ENCODE measurements at places on chromosomes 3 and 15.

GRCh38 chr15:74156678-74157411 lies 16.7 kb upstream of the ISLR start:
- peak; percentile 54 for DNase-seq

DNA sequence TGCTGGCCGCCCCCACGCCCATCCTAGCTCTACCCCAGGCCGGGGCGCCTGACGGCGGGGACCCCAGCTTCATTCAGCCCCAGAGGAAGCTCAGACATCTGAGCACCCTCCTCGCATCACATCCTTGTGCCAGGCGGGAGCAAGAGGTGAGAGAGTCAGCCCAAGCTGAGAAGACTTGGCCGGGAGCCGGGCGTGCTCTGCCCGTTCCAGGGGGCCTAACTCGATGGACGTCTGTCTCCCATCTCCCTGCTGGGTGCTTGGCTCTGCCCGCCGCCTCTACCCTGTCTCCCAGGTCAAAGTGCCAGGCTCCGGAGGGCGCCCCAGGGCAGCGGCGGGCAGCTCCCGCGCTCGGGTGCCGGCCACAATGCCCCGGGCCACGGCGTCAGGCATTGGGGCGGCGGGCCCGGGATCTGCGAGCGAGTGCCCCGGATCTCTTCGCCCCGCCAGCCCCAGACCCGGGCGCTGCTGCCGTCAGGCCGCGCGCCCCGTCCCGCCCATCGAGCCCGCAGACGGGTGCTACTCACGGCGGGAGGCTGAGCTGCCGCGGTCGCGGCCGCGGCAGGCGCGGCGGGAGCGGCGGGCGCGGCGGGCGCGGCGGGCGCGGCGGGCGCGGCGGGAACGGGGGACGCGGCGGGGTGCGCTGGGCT lies 388 bp downstream of the DAPK2 start:
- no peak for DNase-seq

DNA sequence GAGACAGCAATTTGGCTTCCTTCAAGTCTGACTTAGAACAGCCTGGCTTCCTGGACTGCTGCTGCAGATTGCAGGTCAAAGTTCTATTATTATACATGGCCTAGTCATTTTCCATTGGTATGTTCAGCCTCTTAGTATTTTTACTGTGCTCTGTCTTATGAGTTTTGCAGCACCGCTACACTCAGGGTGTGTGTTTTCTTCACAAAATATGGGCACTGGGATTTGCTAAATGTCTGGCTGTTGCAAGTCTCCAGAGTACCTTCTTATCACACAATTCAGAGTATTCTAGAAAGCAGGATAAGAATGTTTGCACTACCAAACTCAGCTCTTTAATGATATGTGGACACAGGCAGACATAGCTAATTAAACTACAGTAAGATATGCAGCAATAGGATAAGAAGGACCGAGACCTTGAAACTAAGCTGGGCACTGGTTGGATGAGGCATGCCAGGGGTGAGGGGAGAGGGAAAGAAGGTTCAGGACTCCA lies 203.0 kb upstream of the PDZRN3 start:
- no peak for DNase-seq

GRCh38 chr15:75517233-75517632 lies 61.9 kb downstream of the PTPN9 start:
- DNase-seq: no peak

- peak; percentile 23 for DNase-seq
These were observed 384 bp downstream of the KNL1 start for GRCh38 chr15:40594429-40594836.

- no peak for DNase-seq
These were observed 729.9 kb downstream of the MECOM start for GRCh38 chr3:168933614-168934013.

DNA sequence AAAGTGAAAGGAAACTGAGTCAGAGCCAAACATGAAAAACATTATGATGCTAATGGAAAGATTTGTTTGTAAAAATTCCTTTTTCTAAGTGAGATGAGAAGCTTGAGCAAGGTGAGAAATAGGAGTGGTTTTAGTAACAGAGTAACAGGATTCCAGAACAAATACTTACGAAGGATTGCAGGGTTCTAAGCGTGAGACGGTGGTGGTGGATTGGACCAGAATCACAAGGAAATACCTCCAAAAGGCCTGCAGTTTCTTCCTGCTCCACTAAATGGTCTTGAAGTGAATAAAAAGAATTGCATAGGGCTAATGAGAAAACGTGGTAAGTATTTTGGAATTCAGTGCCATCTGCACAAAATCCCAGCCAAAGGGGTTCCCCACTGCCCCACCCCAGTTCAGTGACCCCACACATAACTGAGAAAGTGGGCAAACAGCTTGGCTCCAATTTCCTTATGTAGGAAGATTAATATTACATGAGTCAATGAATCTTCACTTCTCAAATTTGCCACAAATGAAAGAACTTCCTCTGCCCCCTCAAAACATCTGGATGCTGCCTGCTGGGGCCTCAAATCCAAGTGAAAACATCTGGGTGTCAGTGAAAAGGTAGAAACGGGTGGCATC lies 283.8 kb upstream of the NR2F2 start:
- DNase-seq: no peak

- DNase-seq: no peak
These were observed 789.8 kb downstream of the ROBO1 start for GRCh38 chr3:78978037-78978436.

GRCh38 chr15:97654481-97655076 lies 305.9 kb upstream of the ARRDC4 start:
- DNase-seq: peak; percentile 70

GRCh38 chr15:43903864-43904290 lies 77.1 kb downstream of the WDR76 start:
- DNase-seq: no peak

DNA sequence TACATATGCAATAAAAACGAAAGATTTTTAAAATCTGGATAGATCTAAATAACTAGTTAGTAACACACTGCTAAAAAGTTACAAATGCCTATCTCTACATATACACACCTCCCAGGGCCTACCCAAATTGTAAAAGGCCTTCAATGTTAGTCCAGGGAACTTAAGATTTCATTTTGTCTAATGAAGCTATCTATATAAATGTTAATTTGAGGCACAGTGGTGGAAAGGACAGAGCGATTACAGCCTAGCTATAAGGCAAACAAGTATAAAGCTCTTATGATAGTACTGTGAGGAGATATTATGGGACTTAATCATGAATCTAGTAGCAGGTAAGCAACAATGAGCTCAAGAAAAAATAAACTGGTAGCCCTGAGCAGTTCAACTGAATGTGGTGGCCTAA lies 101.7 kb downstream of the STAG1 start:
- DNase-seq: no peak

GRCh38 chr15:44340410-44340809 lies 51.9 kb downstream of the GOLM2 start:
- no peak for DNase-seq

DNA sequence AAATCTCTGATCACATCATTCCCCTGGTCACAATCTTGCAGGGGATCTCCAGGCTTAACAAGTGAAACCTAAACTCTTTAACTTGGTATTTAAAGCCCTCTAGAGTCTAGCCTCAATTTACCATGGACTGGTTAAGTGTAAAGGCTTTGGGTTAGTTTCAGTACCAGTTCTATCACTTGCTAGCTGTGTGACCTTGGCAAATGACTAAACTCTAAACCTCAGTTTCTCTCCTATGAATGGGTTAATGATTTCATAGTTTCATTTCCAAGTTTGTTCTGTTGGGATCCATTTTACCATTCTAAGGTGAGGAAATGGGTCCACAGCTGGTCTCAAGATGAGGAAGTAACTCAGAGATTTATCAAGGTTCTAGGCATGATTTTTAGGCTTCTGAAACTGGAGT lies 38.8 kb upstream of the TIMP4 start:
- DNase-seq: no peak

DNA sequence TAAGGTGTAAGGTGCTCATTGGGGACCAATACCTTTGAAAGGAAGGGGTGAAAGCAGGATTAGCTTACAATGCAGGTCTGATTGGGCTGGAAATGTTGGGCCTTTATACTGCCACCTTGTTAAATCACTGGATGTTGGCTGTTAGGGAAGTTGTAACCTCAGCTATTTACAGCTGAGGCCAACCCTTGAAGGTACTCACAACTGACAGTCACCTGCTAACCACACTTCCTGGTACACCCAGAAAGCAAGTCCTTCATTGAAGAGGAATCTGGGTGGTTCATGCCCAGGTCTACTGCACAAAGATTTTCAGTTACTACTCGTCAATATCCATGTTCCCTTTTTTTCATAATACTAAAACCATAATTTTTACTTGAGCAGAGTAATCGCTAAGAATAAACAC lies 65.4 kb upstream of the CLDN18 start:
- DNase-seq: no peak

GRCh38 chr3:31952205-31952604 lies 28.9 kb downstream of the OSBPL10 start:
- no peak for DNase-seq

- no peak for DNase-seq
These were observed 100.1 kb downstream of the RPL39L start for GRCh38 chr3:187039100-187039722.

DNA sequence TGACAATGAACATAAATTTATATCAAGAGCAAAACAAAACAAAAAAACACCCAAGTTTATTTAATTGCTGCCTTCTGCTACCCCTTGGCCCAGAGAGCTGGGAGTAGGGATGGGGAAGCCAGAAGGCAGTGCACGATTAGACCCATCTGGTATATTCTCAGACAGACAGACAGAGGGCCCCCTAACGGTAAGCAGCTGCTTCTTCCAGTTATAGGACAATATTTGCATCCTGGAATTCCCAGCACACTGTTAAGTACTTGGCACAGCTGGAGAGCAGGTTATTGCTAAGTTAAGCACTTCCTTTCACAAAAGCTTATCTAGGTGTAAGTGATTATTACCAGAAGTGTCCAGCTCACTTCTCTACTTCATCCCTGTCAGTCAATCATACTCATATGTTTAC lies 39.3 kb downstream of the C2CD4B start:
- DNase-seq: peak; percentile 16

DNA sequence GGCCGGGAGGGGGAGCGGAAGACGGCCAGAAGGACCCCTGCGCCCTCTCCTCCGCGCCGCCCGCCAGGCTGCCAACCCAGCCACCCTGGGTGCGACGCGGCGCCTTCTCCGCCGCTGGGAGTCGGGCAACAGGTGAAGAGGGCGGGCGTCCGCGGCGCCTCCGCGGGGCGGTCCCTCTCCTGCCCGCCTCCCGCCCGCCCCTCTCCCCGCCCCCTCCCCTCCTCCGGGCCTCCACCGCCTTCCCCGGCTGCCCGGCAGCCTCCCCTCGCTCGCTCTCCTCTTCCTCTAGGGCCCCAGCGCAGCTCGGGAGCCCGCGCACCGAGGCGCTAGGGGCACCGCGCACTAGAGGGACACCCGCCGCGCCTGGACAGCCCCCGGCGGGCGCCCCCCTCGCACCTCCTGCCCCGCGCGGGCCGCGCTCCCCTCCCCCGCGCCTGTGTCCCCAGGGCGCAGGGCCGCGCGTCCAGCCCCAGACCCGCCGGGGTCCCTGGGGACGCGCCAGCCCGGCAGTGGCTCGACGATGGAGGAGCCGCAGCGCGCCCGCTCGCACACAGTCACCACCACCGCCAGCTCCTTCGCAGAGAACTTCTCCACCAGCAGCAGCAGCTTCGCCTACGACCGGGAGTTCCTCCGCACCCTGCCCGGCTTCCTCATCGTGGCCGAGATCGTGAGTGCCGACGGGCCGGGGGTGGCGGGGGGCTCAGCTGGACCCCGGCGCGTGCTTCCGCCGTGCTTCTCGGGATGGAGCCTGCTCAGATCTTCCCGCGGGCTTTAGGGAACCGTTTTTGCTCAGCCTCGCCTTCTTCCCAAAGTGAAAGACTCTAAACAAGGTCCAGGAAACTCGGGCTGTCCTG lies at the start of gene CMTM8:
Gene CMTM8 (plus strand): TSS at position 228 of the 854 bp plus-strand sequence. CDS start 293 bp downstream, at position 521.
- DNase-seq: no peak

DNA sequence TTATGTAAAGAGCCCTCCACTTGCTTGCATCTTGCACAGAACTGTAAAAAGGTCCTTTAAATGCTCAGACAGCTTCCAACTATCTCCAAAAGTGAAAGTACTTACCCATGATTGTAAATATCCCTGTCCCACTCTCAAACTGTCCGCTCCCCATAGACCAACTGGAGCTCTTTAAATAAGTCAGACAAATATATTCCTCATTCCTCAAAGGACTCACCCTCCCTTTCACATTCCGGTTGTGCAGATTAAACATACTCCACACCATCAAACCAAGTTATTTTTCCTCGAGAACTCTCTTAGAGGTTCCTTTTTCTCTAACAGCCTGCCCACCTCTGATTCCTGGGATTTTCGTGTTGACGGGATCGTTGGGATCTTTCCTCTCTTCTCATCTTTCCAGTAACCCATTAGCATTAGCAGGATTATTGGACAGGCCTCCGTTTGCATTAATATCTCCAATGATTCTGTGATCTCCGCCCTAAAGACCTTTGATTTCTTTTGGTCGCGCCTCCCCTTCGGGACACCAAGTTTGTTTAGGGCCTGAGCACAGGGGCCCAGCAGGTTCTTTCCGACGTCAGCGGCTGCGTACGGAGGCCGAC lies 763 bp downstream of the GOLGB1 start:
- DNase-seq: no peak

- no peak for DNase-seq
These were observed 35.6 kb upstream of the CHRNB4 start for GRCh38 chr15:78676424-78677110.

- DNase-seq: no peak
These were observed 5.2 kb upstream of the LRRK1 start for GRCh38 chr15:100913961-100914360.

GRCh38 chr15:63030101-63030551 lies 12.4 kb upstream of the TPM1 start:
- no peak for DNase-seq

- DNase-seq: no peak
These were observed 23.7 kb downstream of the STAG1 start for GRCh38 chr3:136728473-136728872.

- DNase-seq: no peak
These were observed 161.8 kb upstream of the IQSEC1 start for GRCh38 chr3:13235079-13235478.

GRCh38 chr3:143063018-143063417 lies 56.6 kb upstream of the CHST2 start:
- no peak for DNase-seq

DNA sequence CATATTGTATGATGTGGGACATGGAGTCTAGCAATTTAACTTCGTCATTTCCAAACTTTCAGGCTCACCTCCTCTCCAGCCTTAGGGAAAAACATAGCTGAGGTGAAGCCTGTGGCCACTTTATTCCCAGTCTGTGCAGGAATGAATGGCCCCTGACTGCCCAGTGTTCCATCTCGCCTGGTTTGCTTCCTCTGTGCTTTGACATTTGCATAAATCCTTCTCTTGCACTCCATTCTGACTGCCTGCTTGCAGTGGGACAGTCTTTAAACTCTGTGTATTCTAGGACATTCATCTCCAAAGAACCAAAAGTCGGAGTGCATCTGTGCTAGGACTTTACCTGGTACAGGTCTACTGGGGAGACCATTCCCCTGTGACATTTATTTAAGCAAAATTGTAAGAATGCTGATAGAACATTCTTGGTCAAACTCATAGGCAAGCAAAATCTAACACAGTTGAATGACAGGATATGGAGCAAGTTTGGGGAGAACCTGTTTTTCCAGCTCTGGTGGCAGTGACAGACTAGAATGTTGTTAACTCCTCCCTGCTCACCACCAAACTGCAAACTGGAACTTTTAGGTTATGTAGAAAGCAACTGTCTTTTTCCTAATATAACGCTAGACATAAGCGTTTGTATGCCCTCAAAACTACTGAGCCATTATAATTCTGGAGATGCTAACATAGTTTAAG lies 22.1 kb downstream of the TMED3 start:
- DNase-seq: no peak

- no peak for DNase-seq
These were observed 81.1 kb downstream of the CCK start for GRCh38 chr3:42184651-42185443.

- DNase-seq: no peak
These were observed 24.1 kb upstream of the OR5K4 start for GRCh38 chr3:98329392-98330124.

Measured in NCI-H2081 treated with DMSO at 0.1 percent for 48 hours (cell line).